GOT3 (cell line): ENCODE measurements at places on chromosomes 3 and 15.

DNA sequence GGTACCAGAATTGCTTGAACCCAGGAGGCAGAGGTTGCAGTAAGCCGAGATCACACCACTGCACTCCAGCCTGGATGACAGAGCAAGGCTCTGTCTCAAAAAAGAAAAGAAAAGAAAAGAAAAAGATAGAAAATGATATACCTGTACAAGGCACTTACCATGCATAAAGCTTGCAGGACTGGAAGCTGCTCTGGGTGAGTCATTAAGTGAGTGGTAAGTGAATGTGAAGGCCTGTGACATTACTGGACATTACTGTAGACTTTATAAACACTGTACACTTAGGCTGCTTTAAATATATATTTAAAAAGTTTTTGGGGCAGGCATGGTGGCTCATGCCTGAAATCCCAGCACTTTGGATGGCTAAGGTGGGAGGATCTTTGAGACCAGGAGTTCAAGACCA lies 99.2 kb downstream of the SLMAP start:
- no peak for DNase-seq

DNA sequence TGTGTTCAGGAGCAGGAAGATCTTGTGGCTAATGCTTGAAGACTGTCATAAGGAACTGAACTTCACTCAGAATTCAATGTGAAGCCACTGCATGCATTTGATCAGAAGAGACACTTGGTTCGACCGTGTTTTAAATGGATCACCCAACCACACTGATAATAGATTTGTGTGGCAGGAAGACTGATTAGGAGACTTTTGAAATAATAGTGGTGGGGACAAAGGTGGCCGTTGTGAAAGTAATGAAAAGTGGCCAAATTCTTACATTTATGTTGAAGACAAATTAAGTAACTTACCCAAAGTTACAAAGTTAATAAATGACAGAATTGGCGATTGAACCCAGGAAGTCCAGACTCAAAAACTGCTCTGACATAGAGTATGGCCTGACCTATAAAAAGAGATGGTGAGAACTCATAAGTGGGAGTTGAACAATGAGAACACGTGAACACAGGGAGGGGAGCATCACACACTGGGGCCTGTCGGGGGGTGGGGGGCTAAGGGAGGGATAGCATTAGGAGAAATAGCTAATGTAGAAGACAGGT lies 286.9 kb upstream of the DNAJC19 start:
- DNase-seq, result no peak

DNA sequence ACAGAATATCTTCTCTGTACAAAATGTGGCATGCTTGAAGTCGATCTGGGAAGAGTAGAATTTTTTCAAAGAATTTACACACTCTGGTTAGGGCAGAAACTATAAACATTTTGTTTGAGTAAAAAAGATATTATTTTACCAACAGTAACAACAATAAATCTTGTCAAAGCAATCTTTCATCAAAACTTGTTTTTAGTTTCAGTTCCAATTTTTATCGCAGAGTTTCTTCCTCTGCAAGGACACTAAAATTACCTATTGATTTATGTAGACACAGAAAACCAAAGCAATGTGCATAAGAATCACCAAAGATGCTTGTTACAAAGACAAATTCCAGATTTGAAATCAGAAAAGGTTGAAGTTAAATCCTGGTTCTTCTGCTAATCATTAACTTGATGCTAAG lies 61.9 kb downstream of the CGGBP1 start:
- no peak for DNase-seq

GRCh38 chr3:128254066-128254590 lies 100.8 kb downstream of the EEFSEC start:
- DNase-seq, result no peak

GRCh38 chr3:63582943-63583500 lies 69.5 kb upstream of the SNTN start:
- DNase-seq, result no peak

- no peak for DNase-seq
Measured at GRCh38 chr3:27688053-27688452, 34.1 kb downstream of the EOMES start.

DNA sequence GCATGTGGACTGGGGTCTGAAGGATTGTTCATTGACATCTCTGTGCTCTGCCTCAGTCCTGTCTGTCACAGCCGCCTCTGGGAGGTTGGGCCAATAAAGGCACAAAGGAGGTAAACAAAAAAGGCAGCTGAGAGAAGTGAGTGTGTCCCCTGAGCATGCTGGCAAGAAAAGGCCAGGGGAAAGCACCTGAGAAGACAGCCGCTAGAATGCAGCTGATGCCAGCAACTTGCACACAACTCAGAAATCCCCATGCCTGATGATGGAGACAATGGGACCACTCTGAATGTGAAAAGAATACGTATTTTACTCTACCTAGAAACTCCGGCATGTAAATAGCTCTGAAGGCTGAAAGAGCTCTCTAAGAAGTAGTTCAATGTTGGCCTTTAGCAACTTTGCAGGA lies 118.7 kb downstream of the KCNH8 start:
- DNase-seq, result no peak

GRCh38 chr3:107328069-107328468 lies 49.2 kb upstream of the CCDC54 start:
- DNase-seq, result no peak

DNA sequence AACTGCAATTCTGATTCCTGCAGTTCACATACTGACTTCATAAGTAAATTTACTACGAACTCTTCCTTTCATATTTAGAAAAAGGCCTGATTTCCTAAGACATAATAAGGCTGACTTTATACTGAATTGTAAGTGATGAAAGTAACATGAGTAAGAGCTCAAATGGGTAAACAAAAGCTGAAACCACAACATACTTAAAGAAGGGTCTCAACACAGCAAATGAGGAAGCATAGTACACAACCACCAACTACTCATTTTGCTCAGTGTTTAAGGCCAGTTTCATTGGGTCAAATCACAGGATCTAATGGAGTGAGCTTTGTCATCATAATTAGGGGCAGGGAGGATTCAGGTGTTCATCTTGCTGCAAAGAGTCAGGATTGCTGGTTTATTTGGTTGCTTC lies 81.4 kb downstream of the SETD2 start:
- DNase-seq, result no peak

DNA sequence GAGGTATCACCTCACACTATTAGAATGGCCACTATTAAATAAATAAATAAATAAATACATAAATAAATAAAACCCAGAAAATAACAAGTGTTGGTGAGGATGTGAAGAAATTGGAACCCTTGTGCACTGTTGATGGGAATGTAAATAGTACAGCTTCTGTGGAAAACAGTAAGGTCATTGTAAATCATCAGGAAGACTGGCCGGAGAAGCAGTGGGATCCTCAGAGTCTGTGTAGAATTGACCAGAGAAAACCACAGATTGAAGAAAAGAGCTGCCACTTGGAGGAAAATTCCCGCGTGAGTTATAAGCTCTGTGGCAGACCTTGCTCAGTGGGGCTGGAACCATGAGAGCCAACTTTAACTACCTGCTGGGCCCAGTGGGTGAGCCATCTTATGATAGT lies 92.0 kb downstream of the RAD18 start:
- no peak for DNase-seq

GRCh38 chr3:6362406-6362805 lies 498.5 kb upstream of the GRM7 start:
- no peak for DNase-seq

GRCh38 chr3:138103466-138103865 lies 11.9 kb downstream of the DZIP1L start:
- DNase-seq, result no peak

- no peak for DNase-seq
Measured at GRCh38 chr15:65856821-65857455, 12.4 kb upstream of the RAB11A start.

GRCh38 chr15:86135041-86135440 lies 55.4 kb downstream of the AGBL1 start:
- DNase-seq, result no peak

GRCh38 chr15:28955993-28956421 lies 70.2 kb downstream of the APBA2 start:
- DNase-seq, result no peak

GRCh38 chr3:33179132-33179531 lies 39.5 kb downstream of the SUSD5 start:
- DNase-seq, result no peak

GRCh38 chr3:193996641-193997089 lies 139.3 kb upstream of the HES1 start:
- DNase-seq, result no peak

DNA sequence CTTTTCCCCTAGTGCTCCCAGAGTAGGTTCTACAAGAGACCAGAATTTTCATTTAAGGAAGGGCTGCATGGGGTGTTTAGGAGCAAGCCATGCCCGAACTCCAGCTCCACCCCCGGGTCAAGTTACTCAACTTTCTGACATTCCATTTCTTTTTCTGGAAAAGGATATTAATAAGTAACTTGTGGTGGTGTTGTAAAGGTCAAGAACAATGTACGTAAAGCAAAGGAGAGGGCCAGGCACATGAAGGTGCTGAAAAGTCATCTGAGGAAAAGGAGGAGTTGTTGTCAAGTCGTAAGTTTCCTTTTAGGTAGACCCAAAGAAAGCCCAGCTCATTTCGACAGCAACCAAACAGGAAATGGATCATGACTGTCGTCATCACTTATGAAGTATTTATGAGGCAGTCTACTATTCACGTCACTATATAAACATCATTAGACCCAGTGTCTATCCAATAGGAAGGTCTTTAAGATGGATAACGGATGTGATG lies 319.6 kb upstream of the IL12A start:
- no peak for DNase-seq
